ENCODE measurements at places on chromosomes 2 and 18.

- no peak for DNase-seq
These were observed 234.7 kb downstream of the C1D start for GRCh38 chr2:67828066-67828465.

GRCh38 chr18:32441533-32441932 is 29.1 kb downstream of the GAREM1 start:
- no peak for DNase-seq

DNA sequence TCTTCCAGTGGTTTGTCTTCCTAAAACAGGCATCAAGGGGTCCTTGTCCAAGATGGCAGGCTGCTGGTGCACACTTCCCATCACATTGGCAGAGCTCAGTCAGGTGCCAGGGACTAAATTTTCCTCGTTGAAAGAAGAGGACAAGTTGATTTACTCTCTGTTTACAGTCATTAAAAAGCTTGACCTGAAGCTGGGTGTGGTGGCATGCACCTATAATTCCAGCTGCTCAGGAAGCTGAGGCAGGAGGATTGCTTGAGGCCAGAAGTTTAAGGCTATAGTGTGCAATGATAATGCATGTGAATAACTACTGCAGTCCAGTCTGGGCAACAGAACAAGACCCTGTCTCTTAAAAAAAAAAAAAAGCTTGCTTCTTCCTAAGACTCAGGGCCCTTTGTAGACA is 3.6 kb upstream of the PLB1 start:
- no peak for DNase-seq

DNA sequence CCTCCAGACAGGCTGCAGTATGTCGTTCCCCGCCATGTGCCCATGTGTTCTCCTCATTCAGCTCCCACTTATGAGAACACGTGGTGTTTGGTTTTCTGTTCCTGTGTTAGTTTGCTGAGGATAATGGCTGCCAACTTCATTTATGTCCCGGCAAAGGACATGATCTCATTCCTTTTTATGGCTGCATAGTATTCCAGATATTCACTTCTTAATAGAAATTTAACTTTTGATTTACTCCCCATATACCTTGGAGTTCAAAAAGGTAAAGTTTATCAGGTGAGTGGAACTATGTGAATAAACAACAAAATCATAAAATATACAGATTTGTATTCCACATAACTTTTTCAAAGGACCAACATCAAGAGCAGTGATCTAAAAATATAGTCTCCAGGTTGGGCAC is 372.6 kb downstream of the STK39 start:
- no peak for DNase-seq

- DNase-seq, result no peak
These were observed 210.3 kb upstream of the RBMS1 start for GRCh38 chr2:160703648-160704585.

DNA sequence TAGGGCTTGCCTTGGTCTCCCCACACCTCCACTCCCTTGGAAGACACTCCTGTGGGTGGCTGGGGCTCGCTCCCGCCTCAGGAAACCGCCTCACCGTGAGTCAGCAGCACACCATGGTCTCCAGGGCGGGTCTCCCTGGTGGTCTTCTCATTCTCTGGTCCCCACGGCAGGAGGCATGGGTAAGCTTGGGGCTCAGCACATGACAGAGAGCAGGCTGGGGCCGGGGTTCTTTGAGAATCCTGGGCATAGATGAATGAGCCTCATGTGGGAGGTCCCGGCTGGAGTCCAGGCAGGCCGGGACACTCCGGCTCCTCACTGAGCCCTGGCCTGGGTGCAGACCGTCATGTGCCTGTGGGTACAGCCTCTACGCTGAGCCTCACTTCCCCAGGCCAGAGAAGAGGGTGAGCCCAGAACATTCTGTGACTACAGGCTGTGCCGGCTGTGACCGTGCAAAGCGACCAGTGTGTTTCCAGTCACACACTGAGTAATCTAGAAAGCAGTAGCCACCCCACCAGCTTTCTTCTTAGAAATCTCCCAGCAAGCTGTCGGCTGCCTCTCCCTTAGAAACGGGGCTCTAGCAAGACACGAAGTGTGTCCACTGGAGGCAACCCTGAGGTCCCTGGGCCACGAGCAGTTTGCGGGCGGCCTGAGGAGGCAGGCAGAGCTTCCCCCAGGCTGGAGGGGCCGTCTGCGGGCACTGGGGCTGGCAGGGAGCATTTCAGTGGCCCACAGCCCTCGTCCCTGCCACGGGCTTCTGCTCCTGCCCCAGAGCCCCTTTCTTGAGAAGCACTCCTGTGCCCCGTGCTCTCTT is 93.1 kb downstream of the RHOB start:
- no peak for DNase-seq

DNA sequence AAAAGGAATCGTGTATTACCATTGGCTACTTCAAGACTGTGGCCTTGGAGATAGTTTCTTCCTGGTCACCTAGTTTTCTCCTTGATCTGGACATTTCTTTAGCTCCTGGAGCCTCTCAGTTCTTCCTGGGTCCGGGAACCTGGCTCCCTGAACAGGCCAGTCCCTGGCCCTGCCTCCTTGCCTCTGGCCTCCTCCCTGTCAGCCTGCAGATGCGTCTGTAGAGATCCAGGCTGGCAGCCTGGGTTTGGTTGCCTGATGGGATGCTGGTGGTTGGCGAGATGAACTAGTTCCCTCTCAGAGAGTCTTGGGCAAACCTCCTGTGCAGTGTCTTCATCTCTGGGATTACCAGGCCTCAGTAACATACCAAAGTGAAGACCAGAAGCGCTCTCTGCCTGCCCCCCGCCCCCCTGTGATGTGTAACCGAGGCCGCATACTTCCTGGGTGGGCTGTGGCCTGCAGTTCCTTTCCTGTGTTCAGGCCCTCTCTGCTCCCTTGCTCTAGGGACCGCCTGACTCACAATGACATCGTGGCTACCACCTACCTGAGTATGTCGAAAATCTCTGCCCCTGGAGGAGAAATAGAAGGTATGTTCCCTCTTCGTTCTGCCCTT is 85.4 kb downstream of the DYSF start:
- DNase-seq, result no peak

GRCh38 chr2:227506456-227506855 is 34.5 kb downstream of the AGFG1 start:
- no peak for DNase-seq

- DNase-seq, result no peak
These were observed 703.3 kb downstream of the NRXN1 start for GRCh38 chr2:50328680-50329079.

- DNase-seq, result peak; percentile 32
These were observed 28.7 kb downstream of the IGFBP5 start for GRCh38 chr2:216666461-216667233.

DNA sequence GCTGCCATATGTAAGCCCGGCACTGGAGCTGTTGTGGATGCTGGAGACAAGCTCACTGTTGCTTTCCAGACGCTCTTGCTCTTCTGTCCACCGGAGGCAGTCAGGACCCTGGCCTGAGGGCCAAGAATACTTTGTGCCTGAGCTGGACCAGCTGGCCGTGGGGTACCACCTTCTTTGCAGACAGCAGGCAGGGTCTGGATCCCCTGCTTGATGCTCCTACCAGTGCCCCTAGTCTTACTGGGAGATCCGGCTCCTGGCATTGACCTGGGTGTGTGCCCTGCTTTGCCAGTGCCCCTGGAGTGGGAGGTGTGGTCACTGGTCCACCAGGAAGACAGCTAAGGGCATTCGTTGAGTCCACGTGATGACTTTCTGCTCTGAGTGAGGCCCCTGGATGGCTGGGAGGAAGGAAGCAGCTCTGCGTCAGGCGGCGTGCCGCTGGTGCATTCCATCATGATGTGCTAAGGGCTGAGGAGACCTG is 59.3 kb downstream of the LRRFIP1 start:
- no peak for DNase-seq

DNA sequence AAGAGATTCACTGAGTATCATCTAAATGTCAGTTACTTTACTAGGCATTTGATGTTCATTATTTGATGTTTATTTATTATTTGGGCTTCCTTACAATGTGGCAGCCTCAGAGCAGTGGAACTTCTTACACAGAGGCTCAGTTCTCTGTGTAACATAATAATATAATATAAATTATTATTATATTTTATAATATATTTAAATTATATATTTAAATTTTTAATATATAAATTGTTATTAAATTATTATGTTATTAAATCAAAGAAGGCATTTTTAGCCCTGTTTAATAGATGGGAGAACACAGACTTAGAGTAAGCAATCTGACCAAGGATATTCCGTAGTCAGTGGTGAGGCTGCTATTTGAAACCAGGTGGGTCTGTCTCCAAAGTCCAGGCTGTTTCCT is 315.3 kb upstream of the SKOR2 start:
- DNase-seq, result no peak
